ENCODE measurements at places on chromosomes 6 and 20.

DNA sequence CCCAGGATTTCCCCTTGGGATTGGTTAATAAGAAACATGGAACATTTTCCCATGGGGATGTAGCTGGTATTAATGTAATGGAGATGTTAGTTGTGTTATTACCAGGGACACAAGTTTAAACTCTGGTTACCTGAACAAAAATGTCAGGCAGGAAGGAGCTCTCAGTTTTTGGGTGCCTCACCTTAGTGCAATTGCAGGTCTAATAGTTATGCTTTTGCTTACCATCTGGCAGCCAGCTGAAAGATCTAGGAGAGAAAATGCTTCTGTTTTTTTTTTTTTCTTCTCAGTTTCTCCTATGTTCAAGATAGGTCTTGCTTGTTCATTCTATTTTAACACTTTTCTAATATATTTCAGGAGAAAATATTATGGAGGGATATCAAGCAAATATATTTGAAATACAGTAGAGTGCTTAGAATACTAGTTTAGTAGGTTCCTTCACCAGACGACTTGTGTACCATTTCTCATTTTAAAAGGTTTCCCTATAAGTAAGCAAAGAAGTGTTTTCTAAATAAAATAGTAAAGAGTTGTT lies 4.2 kb upstream of the UBE2J1 start:
- DNase-seq = no peak

DNA sequence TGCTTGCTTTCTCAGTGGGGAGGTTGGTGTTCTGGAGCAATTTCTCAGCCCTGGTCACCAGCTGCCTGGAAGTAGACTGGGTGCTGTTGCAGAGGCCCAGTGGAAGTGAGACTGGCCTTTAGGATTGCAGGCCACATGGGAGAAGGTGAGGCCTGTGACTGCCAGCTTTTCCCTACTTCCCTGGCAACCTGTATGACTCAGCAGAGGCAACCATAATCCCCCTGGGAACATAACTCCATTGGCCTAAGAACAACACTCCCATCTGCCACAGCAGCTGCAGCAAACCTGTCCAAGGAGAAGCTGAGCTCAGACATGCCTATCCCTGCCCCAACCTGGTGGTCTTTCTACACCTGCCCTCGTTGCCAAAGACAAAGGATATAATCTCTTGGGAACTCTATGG lies 473.5 kb upstream of the SPTLC3 start:
- DNase-seq = no peak

GRCh38 chr20:34798871-34799270 lies 26.6 kb downstream of the NCOA6 start:
- DNase-seq = no peak

DNA sequence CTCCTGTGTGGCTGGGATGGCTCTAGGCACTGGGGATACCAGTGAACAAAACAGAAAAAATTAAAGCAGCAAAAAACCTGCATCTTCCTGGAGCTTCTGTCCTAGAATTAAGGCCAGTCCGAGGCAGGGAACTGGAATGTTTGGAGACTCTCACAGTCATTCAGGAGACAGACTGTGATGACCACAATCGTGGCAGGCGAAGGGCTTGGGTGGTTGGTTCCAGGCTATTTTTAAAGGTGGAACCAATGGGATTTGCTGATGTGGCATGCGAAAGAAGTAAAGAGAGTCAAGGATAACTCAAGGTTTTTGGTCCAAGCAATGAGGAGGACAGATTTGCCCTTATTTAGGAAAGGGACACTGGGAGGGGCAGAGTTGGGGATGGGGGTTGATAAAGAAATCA lies 66.9 kb downstream of the SULF2 start:
- DNase-seq = no peak

DNA sequence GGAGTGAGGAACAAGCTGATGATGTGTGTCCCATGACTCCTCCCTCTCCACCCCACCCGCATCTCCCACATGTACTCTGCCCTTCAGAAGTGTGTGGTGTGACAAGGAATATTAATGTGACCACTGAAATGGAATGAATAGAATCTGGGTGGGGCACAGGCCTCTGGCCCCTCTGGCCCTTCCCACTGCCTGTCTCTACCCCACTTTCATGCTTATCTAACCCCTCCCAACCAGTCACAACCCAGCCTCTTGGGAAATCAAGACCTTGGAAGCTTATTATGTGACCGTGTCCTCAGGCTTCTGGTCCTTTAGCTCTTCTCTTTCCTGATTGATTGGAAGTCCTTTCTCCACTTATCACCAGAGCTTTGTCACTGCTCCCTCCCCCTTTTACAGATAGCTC lies 312.2 kb upstream of the SOX4 start:
- no peak for DNase-seq

DNA sequence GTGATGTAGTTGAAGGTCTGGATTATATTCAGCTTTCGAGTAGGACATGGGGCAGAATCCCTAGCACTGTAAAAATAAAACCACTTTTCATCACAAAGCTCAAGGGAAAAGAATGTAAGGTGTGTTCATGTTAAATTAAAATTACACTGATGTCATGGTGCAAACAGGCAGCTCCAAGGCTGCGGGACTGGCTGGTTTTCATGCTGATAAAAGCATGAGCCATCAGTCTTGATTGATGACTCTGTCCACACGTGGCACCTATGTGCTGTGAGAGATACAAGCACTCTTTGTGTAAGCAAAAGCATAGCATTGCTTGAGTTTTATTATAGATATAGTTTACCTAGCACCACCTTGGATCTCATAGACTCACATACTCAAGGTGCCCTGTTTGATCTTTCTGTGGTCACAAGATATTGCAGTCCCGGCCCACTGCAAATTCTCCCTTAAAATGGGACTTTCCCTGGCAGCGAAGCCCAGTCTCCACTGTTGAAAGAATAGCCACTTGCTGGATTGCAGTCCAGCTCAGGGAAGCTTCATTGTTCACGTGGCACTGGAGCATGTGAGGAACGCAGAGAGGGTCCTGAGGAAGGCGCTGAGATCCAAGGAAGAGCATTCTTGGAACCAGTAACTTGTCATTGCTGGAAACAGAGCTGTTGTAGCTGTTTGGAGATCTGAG lies 90.6 kb downstream of the TIAM2 start:
- DNase-seq = peak; percentile 55

- DNase-seq = no peak
These were observed 241.8 kb downstream of the CLIC5 start for GRCh38 chr6:45773906-45774305.

- no peak for DNase-seq
These were observed 97.8 kb downstream of the GMPR start for GRCh38 chr6:16336056-16336818.

- DNase-seq = no peak
These were observed 22.7 kb upstream of the MOCS1 start for GRCh38 chr6:39956936-39957335.

GRCh38 chr6:2713473-2714110 lies 37.1 kb downstream of the MYLK4 start:
- DNase-seq = no peak

DNA sequence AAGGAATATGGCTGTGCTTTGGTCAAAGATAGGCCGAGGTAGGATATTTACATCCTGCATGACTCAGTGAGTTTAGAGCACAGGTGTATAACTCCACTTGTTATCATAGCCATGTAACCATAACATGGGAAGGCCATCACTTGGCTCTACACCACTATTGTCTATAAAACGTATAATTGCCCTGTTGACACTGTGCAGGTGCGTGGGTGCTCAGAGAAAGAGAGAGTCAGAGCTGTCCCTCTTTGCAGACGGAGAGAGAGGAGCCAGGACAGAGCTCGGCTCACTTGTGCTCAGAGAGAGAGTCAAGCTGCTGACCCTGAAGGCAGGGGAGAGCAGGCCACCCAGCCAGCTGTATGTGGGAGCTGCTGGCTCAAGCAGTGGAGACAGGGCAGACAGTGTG lies 46.0 kb downstream of the OR2B6 start:
- no peak for DNase-seq

DNA sequence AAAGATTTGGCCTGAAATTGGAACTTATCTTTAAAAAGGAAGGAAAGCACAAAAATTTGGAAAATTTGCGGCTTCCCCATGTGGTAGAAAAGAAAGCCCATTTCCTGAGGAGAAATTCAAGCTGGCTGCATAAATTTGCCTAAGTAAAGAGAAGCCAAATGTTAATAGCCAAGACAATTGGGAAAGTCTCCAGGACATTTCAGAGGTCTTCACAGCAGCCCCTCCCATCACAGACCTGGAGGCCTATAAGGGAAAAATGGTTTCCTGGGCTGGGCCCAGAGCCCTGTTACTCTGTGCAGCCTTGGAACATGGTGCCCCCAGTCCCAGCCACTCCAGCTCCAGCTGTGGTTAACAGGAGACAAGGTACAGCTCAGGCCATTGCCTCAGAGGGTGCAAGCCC lies 736.5 kb downstream of the HACE1 start:
- DNase-seq = no peak
